GM03348 (cell line): ENCODE measurements at places on chromosomes 2 and 18.

DNA sequence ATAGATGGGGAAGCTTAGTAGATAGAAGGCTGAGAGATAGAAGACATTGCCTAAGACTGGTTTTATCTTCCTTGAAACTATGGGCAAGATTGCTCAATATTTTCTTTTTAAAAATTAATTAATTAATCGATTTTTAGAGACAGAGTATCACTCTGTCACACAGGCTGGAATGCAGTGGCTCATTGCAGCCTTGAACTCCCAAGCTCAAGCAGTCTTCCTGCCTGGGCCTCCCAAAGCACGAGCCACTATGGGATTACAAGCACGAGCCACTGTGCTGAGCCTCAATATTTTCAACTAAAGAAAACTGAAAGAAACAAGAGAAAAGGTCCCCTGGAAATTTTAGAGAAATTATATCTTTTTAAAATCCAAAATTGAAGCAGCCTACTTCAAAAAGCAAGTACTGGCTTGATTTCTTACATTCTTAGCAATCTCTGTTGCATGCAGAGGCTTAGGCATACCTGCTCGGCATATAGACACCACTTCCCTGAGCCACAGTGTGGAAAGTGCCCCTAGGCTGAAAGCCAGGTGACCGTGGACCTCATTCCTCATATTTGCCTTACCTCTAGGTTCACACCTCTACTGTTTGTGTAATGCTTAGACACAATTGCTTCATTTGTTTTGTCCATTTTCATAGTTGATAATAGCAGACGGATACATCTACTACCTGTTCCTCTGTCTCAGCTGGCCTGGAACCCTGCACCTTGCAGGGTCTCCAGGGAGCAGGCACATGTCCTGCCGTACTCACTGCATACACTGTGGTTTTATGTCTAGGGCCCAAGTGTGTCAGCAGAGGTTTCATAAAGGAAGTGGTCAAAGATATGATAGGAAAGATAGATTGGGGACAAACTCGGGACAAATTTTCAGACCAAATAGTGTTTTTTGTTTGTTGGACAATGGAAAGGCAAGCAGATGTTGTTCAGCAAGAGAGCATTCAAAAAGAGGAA lies 166.5 kb upstream of the ALPP start:
- DNase-seq, result no peak

DNA sequence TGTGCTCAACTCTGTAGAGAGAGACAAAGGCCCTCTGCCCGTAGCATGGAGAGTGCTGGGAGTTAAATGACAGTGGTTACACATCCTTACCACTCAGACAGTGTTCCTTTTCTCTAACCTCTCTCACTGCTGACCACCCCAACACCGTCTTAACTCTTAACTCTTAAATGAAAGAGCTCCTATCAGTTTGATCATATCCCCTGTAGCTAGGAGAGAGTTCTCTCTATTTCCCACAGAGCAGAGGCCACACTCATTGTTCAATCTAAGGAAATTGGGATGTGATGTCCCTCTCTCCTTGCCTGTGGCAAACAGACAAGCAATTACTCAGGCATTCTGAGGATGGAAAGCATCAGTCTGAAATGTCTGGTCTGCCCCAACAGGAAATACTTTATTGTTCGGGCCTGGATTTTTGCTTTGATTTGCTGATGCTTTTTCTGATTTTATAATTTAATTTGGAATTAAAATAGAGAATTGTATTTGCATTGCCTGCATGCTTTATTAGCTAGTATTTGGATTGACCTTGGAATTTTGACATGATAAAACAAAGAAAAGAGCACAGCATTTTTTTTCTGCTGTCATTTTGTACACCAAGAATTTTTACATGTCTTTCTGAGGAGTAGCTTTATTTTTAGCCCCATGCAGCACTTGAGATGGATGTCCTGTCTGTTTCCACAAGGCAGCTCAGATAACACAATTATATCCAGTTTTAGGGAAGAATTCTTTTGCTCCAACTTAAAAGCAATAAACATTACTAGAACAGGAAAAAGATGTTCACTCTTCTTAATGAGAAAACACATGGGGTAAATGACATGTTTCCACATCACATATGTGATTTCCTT lies 27.7 kb upstream of the IER3IP1 start:
- DNase-seq, result no peak

- no peak for DNase-seq
Observed at GRCh38 chr2:19274439-19274838, 84.0 kb downstream of the OSR1 start.

DNA sequence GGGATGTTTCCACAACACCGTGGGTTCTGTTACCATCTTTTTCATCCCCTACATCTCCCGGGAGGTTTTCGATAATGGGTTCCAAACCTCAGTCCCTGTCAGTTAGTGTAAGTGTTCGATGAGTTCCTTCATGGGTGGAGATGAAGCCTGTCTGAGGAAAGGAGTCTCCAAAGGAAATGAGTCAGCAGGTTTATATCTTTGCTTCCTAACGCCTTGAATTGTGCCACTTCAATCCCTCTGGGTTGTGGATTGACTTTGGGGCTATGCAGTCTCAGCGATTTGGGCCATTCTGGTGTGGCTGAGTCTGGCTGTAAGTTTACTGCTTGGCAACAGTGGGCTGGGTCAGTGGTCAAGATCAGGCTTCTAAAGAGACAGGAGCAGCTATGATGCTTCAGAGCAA lies 1.2 kb downstream of the SERPINB5 start:
- no peak for DNase-seq

GRCh38 chr18:62596145-62597005 lies 73.5 kb downstream of the ZCCHC2 start:
- peak; percentile 57 for DNase-seq

DNA sequence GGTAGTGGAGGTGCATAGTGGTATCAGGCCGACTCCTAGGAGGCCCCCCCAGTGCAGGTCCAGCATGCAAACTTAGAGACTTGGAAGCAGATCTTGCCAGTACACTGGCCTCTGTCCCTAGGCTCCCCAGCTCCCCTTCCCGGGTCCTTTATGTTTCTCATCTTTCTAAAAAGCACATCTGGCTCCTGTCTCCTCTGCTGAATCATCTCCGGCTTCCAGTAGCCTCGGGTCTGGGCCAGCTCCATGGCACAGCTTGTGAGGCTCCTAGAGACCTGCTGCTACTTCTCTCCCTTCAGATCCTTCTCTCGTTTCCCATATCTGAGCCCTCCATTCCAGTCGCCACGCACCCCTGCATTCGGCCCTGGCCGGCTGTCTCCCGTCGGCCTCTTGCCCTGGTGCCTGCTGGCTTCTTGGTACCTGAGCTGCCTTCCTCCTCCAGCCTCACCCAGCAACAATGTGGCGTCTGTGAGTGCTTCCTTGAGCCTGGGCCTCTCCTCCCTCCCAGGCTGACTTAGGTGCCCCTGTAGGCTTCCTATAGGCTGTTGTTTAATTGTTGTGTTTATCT lies 6.6 kb downstream of the TRAF3IP1 start:
- DNase-seq, result peak; percentile 76

- DNase-seq, result peak; percentile 55
Observed at GRCh38 chr18:45449418-45450227, 165.7 kb upstream of the SLC14A2 start.

DNA sequence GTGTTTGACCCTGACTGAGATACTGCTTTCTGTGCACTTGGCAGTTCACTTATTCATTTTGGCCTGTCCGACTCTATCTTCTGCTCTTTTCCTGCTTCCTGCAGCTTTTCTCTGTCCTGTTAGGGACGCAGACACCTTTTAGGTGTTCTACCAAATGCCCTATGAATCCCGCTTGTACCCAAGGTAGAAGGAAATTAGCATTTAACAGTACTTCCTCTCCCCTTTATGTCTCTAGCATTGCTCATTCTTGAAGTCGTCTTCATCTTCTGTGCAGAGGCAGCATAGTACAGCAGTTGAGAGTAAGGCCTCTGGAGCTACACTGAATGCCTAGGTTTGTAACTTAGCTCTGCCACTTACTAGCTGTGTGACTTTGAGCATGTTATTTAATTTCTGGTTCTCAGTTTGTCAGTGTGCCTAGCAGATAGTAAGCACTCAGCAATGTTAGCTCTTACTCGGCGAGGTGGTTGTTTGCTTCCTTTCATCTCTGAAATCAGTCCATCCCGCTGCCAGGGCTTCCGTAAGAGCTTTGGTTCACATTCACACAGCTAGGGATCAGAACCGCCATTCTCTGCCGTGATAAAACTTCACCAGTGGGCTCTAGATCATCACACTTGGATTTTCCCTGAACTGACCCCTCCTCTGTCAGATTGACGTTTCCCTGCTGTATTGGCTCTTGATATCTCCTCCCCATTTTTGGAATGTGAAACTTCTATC lies 1.4 kb downstream of the CCT7 start:
- no peak for DNase-seq

GRCh38 chr2:96403481-96403880 lies 67.9 kb downstream of the NCAPH start:
- DNase-seq, result no peak

GRCh38 chr2:15839426-15840124 lies 100.8 kb upstream of the MYCN start:
- no peak for DNase-seq
